ENCODE measurements at places on chromosomes 2 and 18. TPM values are rescaled to one million over a fixed set of nuclear protein-coding genes. Genes with fewer than 3 reads are reported as not detected.

DNA sequence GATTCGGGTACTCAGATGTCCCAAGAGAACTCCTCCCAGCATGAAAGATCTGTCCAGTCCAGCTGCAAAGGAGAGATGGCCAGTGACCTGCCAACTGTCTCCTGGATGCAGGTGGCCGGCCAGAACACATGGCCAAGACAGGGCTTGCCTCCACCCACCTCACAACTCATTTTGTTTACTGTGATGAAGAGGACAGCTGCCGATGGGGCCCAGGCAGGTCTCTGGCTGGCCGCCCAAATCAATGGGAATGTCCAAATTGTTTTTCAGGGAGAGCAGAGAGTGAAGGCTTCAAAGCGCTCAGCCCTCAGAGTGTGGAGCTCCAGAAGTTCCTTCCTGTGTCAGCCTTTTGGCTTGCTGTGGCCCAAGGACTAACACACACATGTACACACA, 41.9 kb downstream of the FOSL2 start:
- DNase-seq, result no peak

DNA sequence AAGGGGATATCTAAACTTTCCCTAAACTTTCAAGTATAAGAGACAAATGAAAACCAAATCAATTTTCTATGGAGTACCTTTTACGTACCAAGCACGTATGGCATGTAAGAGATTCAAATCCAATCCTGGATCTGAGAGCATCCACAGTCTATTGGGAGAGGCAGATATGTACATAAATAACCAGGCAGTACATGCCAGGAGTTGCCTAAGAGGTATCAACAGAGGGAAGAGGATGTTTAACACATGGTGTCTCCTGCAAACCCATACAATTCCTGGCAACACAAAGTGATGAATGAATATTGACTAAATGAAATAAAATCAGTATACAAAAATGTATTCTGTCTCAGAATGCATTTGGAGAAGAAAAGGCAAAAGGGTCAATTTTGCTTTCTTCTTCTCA, 116.6 kb downstream of the PIGN start:
- DNase-seq, result no peak

DNA sequence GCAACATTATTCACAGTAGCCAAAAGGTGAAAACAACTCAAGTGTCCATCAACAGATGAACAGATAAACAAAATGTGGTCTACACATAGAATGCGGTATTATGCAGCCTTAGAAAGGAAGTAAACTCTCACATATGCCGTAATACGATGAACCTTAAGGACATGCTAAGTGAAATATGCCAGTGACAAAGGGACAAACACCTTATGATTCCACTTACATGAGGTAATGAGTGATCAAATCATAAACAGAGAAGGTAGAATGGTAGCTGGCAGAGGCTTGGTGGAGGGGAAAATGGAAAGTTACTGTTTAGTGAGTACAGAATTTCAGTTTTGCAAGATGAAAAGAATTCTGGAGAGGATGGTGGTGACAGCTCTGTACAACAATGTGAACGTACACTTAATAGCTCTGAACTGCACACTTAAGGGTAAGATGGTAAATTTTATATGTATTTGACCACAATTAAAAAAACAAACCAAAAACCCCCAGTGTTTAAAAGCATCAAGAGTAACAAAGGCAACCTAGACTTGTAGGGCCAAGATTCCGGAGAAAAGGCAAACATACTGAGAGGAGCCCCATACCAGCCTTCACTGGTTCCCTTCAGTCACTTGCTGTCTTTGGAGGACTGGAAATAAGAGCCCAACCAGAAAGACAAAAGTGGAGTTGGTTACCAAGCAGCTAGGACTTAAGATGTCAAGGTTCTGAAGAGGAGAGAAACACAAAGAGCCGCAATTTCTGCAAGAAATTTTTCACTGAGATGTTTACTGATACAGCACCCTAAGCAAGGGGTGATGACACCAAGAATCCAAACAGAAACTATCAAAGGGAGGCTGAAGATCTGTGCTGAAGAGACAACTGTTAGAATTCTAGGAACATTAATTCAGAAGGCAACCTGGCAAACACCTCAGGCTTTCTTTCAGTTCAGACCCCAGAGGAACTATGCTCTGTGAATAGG, 61.3 kb downstream of the CUL3 start:
- peak; percentile 29 for DNase-seq

DNA sequence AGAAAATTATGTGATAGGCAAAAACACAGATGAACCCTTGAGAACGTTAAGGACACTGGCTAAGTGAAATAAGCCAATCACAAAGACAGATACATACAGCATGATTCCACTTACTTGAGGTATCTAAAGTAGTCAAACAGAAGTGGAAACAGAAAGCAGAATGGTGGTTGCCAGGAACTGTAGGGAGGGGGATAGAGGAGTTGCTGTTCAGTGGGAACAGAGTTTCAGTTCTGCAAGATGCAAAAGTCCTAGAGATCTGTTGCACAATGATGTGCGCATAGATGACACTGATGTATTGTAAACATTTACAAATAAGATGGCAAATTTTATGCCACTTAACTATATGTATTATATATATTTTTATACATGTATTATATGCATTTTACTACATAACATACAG, 59.7 kb downstream of the POLE4 start:
- DNase-seq, result no peak

DNA sequence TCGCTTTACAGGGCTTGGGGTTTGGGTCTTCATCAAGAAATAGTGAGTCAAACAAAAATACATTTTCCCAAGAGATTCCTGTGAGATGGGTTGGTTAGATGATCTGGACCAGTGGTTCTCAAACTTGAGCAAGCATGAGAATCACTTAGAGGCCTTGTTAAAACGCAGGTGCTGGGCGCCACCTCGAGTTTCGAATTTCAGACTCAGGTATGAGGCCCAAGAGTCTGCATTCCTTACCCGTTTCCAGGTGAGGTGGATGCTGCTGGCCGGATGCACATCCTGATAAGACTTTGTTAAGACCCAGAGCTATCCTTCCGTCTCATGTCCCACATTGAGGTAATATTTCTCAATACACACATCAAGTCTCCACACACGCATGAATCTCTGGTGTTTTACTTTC, 707.8 kb upstream of the SALL3 start:
- DNase-seq, result no peak

GRCh38 chr2:23243073-23243659, 141.8 kb upstream of the KLHL29 start:
- no peak for DNase-seq

DNA sequence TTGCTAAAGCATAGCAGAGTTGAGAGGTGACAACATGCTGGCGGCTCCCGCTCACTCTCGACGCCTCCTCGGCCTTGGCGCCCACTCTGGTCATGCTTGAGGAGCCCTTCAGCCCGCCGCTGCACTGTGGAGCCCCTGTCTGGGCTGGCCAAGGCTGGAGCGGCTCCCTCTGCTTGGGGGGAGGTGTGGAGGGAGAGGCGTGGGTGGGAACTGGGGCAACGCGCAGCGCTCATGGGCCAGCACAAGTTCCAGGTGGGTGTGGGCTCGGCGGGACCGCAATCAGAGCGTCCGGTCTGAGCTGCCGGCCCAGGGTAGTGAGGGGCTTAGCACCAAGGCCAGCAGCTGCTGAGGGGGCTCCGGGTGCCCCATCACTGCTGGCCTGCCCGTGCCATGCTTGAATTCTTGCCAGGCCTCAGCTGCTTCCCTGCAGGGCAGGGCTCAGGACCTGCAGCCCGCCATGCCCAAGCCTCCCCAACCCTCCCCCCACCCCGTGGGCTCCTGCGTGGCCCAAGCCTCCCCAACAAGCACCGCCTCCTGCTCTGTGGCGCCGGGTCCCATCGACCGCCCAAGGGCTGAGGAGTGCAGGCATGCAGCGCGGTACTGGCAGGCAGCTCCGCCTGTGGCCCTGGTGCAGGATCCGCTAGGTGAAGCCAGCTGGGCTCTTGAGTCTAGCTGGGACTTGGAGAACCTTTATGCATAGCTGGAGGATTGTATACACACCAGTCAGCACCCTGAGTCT, 2052.8 kb upstream of the CELF4 start:
- no peak for DNase-seq

DNA sequence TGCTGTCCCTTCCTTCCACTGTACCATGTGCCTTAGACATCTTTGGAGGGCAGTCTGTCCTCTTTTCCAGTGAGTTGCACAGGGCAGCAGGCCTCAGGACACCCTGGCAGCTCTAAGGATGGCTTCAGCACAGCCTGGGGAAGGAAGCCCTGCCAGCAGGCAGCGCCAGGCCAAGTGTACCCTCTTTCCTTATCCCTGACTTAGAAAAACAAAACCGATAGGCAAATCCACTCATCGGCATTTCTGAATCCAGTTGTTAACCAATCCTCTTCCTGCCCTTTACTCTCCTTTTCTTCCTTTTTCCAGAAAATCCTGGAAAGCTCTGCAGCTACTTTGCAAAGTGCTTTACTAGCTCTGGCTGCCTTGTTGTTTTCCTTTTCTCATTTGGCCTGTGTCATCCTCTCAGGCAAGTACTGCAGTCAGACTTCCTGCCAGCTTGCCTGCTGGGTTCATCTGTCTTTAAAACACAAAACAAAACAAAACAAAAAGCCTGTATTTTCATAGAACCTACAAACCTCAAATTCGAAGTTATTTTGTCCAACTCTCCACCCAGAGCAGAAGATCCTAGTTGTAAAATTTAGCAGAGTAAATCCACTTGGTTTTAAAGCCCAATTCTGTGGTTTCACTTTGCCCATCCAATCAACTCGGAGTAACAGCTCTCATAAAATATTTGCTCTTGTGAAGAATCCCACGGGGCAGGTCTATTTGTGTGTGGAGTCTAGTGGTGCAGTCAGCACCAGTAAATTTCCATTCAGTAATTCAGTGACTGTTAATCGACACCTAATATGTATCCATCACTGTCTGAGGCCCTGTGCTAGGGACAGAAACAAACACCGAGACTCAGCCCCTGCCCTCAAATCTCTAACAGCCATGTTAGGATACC, 45.2 kb downstream of the PCBP1 start:
- DNase-seq, result no peak

- DNase-seq, result peak; percentile 36
These were observed 68.6 kb upstream of the PELI1 start for GRCh38 chr2:64212801-64213321.

DNA sequence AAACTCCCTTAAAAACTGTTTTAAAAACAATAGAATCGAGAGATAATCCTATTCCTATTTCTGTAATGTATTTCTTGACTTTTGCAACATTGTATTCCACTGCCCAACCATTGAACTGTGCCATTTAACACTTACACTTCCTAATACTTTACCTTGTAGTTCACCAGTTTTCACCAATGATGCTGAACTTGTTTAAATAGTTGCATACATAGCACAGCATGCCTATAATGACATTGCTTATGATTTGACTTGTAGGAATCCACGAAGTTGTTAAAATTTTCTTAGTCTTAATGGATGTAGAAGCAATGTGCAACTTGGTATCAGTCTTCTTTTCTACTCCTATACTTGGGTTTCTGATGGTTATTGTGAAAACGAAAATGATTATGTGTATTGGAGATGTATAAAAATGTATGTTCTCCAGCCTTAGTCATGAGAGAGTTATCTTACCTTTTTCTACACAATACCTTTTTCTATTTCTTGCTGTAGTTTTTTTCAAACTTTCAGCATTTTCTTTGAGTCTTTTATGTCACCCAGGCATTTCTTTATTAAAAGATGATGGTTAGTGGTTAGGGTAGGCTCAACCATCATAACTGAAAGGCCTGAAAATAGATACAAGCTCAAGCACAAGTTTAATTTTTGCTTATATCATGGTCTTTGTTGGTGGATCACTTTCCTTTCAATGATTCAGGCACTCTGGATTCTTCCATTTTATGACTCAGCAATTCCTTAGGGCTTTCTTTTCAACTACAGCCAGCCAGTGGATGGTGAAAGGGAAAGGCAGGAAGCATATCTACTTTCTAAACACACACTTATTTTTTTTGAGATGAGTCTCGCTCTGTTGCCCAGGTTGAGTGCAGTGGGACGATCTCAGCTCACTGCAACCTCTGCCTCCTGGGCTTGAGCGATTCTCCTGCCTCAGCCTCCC, 9.4 kb downstream of the GPD2 start:
- peak; percentile 41 for DNase-seq

DNA sequence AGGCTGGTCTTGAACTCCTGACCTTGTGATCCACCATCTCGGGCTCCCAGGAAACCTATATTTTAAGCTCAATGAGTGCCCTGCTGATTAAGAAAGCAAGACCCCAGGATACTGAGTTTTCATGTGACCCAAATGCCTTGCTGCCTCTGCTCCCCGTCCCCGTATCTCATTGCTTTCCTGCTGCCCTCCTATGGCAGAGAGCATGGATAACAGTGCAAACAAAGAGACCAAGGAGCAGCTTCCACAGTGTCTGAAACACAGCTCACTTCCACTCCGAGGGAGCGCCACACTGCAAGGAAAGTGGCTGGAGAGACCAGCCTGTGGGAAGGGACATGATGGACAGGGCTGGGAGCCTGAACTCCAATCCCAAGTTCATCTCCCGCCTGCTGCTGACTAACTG, 246.8 kb downstream of the TMEM182 start:
- peak; percentile 49 for DNase-seq

GRCh38 chr2:111643759-111644158, 240.2 kb downstream of the ANAPC1 start:
- DNase-seq, result no peak

- DNase-seq, result no peak
These were observed 3.0 kb downstream of the RBM45 start for GRCh38 chr2:178115271-178115670.

Gene GPR35
- 0.39 TPM for total RNA-seq

Gene LCT
- not detected for total RNA-seq

Gene GPR155
- 1.3 TPM for total RNA-seq

Gene ASB18
- total RNA-seq, result not detected

Gene BCL2
- total RNA-seq, result 4.0 TPM

Gene BIRC6
- 131 TPM for total RNA-seq

Measured in GM23338 (cell line).